ENCODE measurements at places on chromosomes 1 and 21.

GRCh38 chr1:180939711-180940103 is 27.0 kb downstream of the KIAA1614 start:
- no peak for DNase-seq

DNA sequence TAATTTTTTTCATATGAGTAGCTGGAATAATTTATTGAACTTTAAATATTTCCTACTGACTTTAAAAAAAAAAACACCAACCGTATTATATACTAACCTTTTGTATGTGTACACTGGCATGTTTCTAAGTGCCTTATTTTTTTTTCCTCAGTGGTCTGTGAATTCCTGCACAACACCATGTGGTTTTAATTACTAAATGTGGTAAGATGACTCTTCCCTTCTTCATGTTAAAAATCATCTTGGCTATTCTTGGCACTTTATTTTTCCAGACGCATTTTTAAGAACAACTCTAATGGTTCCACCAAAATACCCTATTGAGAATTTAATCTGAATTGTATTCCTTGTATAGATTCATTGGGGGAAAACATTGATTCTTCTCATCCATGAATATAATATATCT is 28.4 kb downstream of the PPP2R5A start:
- no peak for DNase-seq

DNA sequence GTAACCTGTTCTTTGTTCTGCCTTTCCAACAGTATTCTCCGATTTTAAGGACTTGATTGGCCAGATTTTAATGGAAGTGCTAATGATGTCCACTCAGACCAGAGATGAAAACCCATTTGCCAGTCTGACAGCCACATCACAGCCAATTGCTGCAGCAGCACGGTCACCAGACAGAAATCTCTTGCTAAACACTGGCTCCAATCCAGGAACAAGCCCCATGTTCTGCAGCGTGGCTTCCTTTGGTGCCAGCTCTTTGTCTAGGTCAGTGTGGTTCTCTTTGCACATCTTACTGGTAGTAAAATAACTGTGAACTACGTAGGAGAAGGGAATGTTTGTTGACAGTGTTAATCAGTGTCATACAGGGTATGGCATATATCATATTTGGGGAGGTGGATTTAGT is 72.7 kb downstream of the UBE4B start:
- no peak for DNase-seq

DNA sequence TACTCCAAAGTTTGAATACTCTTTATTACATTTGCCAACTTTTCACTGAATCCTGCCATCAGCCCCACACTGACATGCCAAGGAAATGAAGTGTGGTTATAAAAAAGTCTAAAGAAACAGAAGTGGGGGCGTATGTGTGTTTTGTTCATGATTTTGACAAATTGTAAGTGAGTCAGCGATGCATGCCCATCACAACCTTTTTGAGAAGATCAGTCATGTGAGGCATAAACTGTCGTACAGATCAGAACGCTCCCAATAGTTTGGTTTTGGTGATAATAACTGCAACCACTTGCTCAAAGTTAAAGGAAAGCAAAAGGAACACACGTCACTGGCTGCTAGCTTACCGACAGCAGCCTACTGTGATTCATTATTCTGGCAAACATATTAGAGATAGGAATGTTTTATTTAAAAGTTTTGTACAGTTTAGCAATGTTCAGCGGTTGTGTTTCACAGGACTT is 95.6 kb downstream of the RGS2 start:
- no peak for DNase-seq

DNA sequence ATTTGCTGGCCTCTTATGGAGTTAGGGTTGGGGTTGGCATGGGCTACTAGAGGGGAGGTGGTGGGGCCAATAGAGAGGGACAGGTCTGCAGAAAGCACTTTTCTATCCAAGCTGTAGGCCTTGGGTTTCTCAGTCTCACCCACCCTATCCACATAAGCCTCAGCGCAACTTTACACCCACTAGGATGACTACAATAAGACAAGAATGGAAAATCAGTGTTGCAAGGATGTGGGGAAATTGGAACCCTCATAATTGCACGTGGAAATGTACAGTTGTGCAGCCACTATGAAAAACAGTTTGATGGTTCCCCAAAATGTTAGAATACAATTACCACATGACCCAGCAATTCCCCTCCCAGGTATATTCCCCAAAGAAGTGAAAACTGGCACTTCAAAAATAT is 14.0 kb upstream of the GSTM4 start:
- no peak for DNase-seq

GRCh38 chr1:32128479-32128878 is 20.6 kb downstream of the KPNA6 start:
- no peak for DNase-seq

DNA sequence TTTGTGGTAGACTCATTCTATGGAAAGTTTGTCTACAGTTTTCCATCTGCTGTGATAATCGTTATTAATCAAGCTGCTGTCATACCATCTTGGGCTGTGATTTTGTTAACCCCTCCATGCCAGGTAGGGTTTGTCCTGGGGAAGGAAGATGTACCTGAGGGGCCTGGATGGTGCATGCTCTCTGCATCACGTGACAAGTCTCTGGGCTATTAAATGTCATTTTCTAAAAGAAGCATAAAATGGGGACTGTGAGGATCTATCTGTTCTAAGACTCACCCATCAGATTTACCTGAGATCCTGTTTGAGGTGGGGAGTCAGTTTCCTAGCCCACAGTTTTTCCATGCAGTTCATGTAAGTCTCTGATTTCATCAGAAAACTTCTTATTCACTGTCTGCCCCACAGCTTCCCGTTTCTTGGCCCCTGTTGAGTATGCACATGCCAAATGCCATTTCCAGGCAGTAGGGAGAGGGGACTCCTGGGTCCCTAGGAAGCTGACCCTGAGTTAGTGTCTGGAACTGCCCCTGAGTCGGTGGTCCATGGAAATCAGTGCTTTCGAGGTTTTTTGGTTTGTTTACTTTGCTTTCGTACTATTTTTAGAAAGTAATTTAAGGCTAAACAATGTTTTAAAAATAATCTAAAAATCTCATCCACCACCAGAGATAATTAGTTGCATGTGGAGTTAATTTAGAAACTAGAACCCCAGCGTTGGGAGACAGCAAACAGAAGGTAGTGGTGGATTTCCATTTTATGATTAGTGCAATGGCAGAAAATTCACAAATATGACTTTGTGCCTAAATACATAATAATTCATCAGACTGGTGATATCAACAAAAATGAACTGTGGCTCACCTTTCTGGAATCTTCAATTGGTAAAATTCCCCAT is 46.7 kb downstream of the ZBTB18 start:
- no peak for DNase-seq

DNA sequence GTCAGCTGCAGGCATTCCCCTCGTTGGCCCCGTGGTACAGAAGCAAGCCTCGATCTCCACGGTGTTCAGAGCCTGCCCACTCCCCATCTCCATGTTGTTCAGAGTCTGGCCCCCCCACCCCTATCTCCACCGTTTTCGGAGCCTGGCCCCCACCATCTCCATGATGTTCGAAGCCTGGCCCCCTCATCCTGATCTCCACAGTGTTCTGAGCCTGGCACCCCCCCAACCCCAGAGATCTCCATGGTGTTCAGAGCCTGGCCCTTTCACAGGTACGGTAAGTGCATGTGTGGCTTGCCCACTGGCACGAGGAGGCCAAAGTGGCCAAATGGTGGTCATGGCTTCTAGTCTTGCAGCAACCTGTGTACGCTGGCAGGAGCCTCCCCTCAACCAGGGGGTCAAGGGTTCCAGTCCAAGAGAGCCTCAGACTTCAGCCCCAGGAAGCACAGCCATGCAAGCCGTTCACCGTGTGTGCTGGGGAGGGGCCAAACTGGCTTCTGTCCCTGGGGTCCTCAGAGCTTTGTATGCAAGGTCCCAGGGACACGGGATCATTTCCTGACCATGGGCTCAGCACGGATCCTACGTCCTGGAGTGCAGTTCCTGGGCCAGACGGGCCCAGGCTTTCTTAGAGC is 13.3 kb upstream of the PCBP3 start:
- DNase-seq = no peak

- DNase-seq = no peak
Observed at GRCh38 chr1:200774735-200775444, 36.2 kb downstream of the CAMSAP2 start.

- no peak for DNase-seq
Observed at GRCh38 chr1:86150553-86151055, 6.0 kb downstream of the COL24A1 start.

- DNase-seq = no peak
Observed at GRCh38 chr1:225763716-225764548, 13.7 kb upstream of the SRP9 start.

DNA sequence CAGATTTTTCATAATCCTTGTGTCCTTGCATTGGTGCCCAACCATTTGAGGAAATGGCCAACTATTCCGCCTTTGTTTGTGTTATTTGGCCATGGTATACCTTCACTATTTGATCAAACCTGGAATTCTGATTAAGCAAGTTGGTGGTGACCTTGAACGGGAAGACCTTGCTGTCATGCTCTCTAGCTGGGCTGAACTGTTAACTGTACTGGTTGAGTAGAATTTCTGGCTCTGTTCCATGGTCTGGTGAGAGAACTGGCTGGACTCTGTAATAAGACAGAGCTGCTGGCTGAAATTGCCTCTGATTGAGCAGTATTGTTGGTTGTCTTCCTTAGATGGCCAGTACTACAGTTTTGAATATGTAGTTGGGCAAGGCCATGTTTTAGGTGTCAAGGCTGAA is 3.0 kb upstream of the LCE3C start:
- DNase-seq = no peak

GRCh38 chr1:1784933-1785332 is 6.7 kb upstream of the NADK start:
- DNase-seq = no peak

DNA sequence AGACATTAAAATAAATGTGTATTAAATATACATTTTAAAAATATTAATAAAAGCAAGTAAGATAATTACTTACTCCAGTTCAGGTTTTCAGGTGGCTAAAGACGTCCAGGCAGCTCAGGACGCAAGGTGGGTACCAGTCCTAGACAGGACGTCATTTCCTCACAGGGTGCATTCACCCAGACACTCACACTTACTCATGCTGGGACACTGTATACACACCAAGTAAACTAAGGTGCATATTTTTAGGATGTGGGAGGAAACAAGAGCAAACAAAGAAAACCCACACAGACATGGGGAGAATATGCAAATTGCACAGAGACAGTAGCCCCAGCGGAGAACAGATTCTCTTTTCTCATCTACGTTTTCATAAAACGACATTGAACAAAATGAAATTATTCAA is 457.9 kb downstream of the BRINP3 start:
- no peak for DNase-seq

- DNase-seq = no peak
Observed at GRCh38 chr21:29413683-29414082, 115.0 kb downstream of the BACH1 start.

DNA sequence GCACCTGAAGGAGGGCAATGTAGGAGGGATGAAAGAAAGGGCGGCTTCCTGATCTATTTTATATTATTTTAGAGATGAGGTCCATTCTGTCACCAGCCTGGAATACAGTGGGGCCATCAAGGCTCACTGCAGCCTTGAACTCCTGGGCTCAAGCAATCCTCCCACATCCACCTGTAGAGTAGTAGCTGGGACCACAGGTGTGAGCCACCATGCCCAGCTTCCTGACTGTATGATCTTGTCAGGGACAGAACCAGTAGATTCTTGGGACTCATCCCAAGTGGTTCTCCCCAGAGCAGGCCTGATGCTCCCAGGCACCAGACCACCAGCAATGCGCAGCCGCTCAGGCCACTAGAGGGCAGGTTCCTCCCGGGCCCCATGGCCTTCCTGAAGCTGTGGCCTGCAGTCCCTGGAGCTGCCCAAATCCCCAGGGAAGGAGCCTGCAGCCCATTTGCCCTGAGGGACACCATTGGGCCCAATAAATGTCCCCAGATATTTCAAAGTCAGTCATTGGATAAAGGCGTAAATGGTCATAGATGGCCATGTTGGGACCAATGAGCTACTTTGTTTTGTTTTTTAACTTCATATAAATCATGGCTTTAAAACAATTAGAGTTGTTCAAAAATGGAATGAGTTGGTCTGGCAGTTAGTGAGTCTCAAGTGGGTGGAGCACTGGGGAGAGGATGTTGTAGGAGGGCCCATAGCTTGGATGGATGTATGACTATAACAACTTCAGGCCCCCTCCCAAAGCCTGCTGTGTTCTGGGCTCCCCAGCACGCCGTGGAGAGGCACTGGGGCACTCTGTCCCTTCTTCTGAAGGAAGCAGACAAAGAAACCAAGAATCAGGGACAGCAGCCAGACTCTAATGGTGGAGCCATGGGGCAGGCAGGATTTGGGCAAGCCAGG is 44.7 kb upstream of the GOLT1A start:
- DNase-seq = no peak

GRCh38 chr21:41370840-41371684 is 9.2 kb downstream of the MX2 start:
- no peak for DNase-seq

- no peak for DNase-seq
Observed at GRCh38 chr1:59481881-59482505, 185.1 kb downstream of the FGGY start.

- DNase-seq = no peak
Observed at GRCh38 chr1:113136476-113136875, 63.5 kb downstream of the LRIG2 start.

- DNase-seq = no peak
Observed at GRCh38 chr1:205204552-205204951, 7.0 kb downstream of the DSTYK start.

GRCh38 chr1:43227143-43227764 is 42.5 kb upstream of the TMEM125 start:
- peak; percentile 85 for DNase-seq

DNA sequence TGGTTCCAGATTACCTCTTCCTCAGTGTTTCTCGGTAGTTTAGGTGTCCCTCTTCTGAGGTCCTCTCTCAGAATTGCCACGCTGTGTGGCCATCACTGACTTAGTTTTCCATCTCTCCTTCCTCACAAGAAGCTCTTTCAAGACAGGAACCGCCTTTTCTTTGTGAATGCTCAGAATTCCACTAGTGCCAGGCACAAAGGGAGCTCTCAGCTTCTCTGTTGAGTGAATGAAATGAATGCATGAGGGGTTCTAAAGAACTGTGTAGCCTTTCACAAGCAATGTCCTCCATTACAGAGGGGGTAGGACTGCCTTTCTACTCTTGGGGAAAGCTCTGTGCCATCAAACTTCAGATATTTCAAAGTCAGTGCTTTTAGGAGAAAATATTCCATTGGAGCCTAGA is 546.8 kb downstream of the RWDD3 start:
- no peak for DNase-seq

GRCh38 chr21:23725576-23725975 is 1881.7 kb downstream of the MRPL39 start:
- no peak for DNase-seq

- DNase-seq = peak; percentile 12
Observed at GRCh38 chr1:154502066-154502743, at the start of the genes SHE and TDRD10. TSS of gene SHE (minus strand) at chr1:154502412. CDS start at chr1:154502026, 386 bp downstream. TSS of gene TDRD10 (plus strand) at chr1:154502219. CDS start at chr1:154506904, 4,685 bp downstream.

DNA sequence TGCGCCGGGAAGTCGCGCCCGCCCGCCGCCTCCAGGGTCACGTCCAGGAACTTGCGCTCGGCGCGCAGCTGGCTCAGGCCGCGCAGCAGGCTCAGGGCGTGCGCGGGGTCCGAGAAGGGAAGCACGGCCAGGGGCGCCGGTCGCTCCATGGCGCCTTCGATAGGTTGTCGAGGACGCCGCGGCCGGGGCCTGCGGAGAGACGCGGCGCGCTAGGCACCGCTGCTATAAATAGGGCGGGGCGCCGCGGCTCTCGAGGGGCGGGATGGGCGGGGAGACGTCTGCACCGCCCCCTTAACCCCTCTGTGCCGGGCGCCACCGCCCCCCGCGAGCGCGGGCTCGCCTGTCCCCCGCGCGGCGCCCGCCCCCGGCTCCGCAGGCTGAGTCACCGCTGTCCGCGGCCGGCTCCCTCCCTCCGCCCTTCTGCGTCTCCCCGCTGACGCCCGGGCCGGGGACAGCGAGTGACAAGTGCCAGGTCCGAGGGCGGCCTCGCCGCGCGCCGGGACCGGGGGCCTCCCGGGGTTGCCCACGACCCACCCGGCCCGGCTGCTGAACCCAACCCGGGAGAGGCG is at the start of gene KLHL21:
KLHL21 (minus strand) TSS at position 201 of the 569 bp plus-strand sequence; CDS start at position 149, 52 bp downstream.
- DNase-seq = peak; percentile 88

All from activated naive CD4-positive, alpha-beta T cell (primary cell).